ENCODE measurements at places on chromosomes 7 and 10. TPM values are rescaled to one million over a fixed set of nuclear protein-coding genes. Genes with fewer than 3 reads are reported as not detected.
A peak's percentile ranks its signal among the peaks of the same experiment; 100 is the strongest.

- DNase-seq = peak; percentile 27
Observed at GRCh38 chr10:78717200-78717599, 351.6 kb upstream of the ZMIZ1 start.

DNA sequence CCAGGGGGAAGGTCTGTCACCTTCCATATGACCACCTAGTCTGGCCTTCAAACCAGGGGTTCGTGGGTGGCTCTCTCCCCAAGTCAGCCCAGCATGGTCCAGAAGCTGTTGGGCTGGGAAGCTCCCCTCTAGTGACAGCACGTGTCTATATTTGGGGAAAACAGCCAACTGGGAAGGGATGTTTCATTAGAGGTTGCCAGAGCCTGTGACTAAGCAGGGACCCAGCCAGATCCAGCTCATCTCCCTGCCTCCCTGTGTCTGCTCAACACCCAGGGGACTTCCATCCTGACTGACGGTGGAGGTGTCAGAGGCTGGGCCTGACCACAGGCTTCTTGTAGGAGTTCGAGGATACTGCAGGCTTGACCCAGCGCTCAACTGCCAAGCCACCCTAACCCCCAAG is 10.5 kb downstream of the STYXL1 start:
- peak; percentile 69 for DNase-seq

GRCh38 chr7:132066761-132067171 is 509.5 kb downstream of the PLXNA4 start:
- DNase-seq = peak; percentile 52

C10orf62 gene
- not detected for total RNA-seq

- no peak for DNase-seq
Observed at GRCh38 chr7:12025246-12025645, 185.8 kb upstream of the TMEM106B start.

- DNase-seq = no peak
Observed at GRCh38 chr10:70090013-70090412, 37.4 kb downstream of the MACROH2A2 start.

DNA sequence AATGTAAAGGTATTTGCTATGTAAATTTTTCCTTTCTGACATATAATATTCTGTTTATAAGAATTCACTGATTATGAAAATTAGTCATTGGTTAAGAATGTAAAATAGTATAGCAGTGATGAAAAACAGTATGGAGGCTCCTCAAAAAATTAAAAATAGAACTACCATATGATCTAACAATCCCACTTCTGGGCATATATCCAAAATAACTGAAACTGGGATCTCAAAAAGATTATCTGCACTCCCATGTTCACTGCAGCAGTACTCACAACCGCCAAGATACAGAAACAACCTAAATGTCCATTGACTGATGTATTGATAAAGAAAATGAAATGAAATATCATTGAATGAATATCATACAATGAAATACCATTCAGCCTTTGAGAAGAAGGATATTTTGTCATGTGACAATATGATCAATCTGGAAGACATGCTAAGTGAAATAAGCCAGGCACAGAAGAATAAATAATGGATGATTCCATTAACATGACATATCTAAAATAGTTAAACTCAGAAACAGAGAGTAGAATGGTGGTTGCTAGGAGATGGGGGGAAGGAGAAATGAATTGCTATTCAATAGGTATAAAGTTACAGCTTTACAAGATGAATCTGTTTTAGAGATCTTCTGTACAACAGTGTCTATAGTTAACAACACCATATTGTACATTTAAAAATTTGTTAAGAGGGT is 14.0 kb downstream of the C10orf88 start:
- DNase-seq = peak; percentile 4

PALD1 gene
- 0.10 TPM for total RNA-seq

MYL7 gene
- total RNA-seq = not detected

GLI3 gene
- total RNA-seq = 10.0 TPM

- DNase-seq = peak; percentile 80
Observed at GRCh38 chr10:109898666-109899355, 24.5 kb downstream of the XPNPEP1 start.

- peak; percentile 58 for DNase-seq
Observed at GRCh38 chr7:65251851-65252620, 121.6 kb upstream of the ZNF92 start.

DNA sequence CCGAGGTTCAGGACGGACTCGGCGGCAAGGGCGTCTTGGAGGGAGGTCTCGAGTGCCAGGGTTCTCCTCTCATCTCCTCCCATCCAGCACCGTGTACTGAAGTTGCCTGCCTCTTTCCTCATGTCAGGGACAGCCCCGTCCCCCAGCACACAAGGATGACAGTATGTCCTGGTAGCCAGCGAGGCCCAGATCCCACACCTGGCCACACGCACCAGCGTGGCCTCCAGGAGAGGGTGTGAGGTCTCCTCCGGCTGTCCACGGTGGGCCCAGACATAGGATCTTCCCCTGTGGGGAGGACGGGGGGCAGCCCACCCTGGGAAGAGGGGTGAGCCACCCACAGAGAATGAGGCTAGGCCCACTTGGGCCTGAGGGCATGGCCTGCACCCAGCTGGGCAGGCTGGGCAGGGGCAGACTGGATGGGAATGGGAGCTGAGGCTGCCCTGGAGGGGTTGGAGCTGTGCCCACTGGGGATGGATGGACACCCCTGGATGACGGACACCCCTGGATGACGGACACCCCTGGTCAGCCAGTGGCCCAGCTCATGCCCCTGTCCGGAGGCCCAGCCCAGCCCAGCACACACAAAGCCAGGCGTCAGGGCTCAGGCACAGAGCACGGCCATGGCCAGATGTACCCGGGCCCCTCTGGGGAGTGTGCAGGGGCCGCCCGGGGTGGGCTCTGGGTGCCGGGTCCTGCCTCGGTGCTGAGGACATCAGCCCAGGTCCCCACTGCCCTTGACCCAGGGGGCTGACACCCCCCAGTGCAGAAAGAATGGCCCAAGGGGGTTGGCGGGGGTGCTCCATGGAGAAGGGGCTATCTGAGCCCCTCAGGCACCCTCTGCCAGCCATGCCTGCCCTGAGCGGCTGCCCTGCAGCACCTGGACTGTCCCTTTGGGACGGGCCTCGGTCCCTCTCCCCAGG is 30.9 kb upstream of the CFAP46 start:
- DNase-seq = no peak

EPO gene
- not detected for total RNA-seq

- DNase-seq = no peak
Observed at GRCh38 chr7:143362131-143363015, at the start of gene FAM131B. FAM131B (minus strand) TSS chr7:143362713; CDS start chr7:143362603, 110 bp downstream.

PRSS37 gene
- total RNA-seq = not detected

DNA sequence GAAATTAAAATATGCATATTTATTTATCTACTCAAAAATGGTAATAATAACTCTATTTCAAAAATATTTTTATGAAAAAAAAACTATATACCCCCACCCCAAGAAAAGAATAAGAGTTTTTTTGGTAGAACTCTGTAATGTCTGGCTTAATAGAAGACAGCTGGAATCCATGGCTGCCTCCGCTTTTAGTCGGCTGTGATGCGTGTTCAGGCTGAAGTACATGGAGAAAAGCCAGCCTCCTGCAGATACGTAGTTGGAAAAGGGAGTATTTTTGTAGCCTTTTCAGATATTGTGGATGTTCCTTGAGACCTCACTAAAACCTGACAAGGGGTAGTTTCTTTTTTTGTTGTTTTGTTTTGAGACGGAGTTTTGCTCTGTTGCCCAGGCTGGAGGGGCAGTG is 10.0 kb downstream of the FOXK1 start:
- DNase-seq = no peak

FEZF1 gene
- not detected for total RNA-seq

GRK5 gene
- 2.9 TPM for total RNA-seq

GRCh38 chr10:76354212-76354738 is 922.9 kb downstream of the LRMDA start:
- no peak for DNase-seq

ADRB1 gene
- total RNA-seq = not detected

DNA sequence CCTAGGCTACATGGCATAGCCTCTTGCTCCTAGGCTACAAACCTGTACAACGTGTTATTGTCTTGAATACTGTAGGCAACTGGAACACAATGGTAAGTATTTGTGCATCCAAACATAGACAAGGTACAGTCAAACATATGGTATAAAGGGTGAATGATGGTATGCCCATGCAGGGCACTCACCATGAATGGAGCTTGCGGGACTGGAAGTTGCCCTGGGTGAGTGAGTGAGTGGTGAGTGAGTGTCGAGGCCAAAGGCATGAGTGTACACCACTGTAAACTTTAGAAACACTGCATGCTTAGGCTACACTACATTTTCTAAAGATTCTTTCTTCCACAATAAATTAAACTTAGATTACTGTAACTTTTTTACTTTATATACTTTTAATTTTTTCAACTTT is 165.7 kb downstream of the PARD3 start:
- DNase-seq = no peak

- no peak for DNase-seq
Observed at GRCh38 chr7:85972504-85973141, 671.1 kb upstream of the GRM3 start.

DNA sequence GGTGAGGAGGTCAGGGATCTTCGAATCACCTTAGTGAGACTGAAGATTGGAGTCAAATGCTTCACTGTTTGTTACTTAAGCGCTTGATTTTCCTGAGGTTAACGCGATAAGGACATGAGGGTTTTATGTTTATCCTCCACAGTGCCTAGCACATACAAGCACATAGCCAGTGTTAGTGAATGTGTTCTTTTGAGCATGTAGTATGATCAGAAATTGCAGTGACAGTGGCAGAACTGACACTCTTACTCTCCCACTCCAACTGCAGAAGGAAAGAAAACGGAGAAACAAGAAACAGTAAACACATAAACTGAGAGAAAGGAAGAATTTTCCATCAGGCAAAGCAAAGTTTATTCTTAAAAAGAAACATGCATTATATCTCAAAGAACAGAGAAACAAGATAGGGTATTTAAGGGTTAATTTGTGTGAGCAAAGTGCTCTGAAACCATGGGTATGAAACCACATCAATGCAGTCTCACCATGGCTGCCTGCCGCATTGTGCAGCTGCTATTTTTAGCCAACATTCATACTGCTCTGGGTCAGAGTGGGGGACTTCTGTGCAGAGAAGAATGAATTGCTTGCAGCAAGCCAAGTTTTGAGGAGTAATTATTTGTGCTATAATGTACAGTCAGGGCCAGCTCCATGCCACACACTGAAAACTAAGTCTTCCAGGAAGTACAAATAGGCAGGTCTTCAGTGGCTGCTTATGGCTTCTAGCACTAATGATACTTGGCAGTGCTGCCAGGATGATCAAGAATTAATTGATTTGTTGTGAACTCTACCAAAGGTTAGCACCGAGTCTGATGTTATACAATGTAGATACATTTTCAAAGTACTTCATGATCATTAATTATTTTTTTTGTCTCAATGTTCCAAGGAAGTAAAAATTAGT is 152.0 kb downstream of the MACC1 start:
- DNase-seq = peak; percentile 97
